MV-4-11 (cell line): ENCODE measurements at places on chromosomes 1 and 21.

- DNase-seq = no peak
Observed at GRCh38 chr1:36855699-36856494, 178.4 kb downstream of the GRIK3 start.

- DNase-seq = no peak
Observed at GRCh38 chr1:60265560-60266535, 192.3 kb upstream of the C1orf87 start.

DNA sequence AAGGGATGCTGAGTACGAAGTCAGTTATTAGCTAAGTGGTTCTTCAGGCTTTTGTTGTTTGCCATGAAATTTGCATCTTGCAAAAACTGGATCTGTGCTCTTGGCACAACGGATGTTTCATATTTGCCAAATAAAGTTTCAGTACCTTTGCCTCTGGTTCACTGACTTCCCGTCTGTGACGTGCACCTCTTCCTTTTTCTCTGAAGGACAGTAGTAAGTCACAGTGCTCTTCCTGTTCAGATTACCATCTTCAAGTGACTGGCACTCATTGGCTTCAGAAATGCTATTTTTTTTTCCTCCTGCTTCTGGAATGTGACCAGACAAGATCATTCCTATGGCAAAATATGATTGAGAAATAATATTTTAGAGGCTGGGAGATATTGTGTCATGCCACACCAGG is 75.9 kb upstream of the GREM2 start:
- no peak for DNase-seq

GRCh38 chr21:35359076-35359475 is 310.0 kb upstream of the RUNX1 start:
- no peak for DNase-seq

- DNase-seq = no peak
Observed at GRCh38 chr1:226946285-226946684, 6.2 kb downstream of the COQ8A start.

DNA sequence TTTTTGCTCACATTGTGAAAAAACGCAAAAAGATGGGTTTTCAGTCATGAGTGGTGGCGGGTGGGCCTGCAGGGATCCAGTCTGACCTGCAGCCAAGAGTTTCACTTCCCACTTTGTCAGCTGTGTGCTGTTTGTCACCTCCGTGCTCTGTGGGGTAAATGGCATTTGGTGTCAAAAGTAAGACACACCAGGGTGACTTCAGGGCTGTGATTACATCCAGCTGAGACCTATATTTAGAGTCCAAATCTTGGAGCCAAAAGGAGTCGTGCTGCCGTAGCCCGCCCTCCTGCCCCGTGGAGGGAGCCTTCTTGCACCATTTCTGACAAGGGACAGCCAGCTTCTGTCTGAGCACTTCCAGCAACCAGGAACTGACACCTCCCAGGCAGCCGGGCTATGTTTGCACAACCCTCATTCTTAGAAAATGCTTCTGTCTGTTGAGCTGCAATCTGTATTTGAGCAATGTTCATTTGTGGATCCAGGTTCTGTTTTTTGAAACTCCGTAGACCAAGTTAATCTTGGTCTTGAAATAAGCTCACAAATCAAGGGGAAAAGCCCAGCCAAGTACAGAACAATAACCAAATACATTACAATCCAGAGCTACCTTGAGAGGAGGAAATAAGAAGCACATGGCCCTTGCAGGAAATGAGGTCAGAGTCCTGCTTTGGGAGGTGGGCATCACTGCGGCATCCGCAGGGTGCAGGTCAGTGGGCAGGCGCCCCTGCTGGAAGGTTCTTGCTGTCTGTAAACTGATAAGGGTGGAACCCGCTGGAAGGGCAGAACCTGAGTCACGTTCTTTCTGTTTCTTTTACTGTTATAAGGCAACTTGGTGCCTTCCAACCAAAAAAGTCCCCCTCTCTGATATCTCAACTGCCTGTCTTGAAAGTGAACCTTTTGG is 14.4 kb downstream of the ABCG1 start:
- peak; percentile 95 for DNase-seq

- DNase-seq = peak; percentile 70
Observed at GRCh38 chr1:183884526-183884925, 79.6 kb downstream of the RGL1 start.

DNA sequence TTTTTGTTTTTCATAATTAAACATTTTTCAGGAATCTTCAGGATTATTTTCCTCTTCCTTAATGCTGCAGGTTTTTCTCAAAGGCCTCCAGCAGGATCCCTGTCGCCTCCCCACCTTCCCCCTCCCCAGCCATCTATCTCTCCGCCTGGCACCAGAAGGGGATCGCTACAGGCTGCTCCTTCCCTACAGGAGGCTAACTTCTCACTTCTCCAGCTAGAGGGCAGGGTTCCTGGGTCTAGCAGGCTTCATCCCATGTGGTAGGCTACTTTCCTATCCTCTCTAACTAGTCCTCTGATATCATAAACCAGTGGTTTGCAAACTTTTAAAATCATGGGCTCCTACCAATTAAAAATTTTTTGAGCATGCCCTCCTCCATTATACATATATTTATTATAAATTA is 104.1 kb downstream of the KCNN3 start:
- DNase-seq = peak; percentile 28

DNA sequence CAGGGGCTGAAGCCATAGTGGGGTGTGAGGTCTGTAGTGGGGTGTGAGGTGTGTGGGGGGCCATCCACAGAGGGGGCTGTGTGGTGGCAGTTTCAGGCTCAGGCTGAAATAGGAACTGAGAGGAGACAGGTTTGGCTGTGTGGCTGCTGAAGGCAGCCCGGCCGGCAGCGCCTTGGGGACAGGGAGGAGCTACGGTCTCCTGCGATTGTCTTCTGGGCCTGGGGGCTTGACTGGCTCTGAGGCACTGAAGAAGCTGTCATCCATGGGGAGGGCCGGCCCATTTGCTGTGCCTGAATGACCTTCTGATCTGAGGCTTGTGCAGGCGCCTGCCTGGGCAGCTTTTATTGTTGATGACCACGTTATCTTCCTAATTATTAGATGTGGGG is 10.0 kb upstream of the TTC34 start:
- no peak for DNase-seq

GRCh38 chr1:165914136-165914798 is 86.9 kb downstream of the UCK2 start:
- DNase-seq = peak; percentile 38

DNA sequence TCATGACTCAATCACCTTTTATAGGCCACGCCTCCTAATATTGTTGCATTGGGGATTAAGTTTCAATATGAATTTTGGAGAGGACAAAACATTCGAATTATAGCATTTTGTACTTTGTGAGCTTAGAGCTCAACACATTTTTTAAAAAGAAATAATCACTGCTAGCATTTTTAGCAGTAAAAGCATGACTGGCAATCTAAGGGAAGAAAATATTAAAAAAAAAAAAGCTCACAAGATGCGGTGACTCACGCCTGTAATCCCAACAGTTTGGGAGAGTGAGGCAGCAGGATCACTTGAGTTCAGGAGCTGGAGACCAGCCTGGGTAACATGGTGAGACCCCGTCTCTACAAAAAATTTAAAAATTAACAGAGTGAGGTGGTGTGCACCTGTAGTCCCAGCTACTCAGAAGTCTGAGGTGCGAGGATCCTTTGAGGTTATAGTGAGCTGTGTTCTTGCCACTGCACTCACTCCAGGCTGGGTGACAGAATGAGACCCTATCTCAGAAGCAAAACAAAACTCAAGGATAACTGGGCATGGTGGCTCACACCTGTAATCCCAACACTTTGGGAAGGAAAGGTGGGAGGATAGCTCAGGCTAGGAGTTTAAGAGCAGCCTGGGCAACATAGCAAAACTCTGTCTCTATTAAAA is 28.8 kb upstream of the DIPK1A start:
- DNase-seq = no peak

DNA sequence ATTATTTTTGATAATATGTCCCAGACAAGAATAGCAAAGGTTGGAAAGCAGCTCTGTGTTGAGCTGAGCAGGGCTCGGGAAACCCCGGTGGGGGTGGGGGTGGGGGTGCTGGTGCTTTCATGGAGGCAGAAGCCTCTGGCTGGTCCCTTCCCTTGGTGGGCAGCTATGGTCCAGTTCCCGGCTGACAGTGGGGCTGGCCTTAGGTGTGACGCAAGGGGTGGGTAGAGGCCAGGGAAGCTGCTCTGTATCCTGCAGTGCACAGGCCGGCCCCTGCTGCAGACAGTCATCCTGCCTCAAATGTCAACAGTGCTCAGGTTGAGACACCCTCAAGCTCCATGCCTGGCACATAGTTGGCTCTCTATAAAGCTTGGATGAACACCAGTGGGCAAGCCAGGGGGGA is 8.9 kb downstream of the ACTL8 start:
- DNase-seq = no peak

GRCh38 chr1:230108580-230108979 is 41.5 kb downstream of the GALNT2 start:
- no peak for DNase-seq

DNA sequence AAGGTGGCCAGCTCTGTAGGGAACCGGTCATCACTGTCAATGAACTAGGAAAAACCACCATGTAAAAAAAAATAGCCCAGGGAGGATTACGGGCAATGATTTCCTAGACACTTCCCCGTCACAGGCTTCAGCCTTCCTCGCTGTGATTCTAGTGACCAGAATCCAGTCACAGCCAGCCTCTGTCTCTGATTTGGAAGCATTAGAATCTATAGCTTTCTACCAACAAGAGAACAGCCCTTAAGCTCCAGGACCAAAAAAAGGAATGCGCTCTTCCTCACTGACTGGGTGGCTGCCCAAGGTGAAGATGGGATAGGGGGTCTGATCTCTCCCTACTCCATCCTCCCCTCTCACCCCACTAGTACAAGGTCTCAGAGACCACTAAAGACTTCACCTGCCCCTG is 67.2 kb downstream of the TEX35 start:
- DNase-seq = no peak

DNA sequence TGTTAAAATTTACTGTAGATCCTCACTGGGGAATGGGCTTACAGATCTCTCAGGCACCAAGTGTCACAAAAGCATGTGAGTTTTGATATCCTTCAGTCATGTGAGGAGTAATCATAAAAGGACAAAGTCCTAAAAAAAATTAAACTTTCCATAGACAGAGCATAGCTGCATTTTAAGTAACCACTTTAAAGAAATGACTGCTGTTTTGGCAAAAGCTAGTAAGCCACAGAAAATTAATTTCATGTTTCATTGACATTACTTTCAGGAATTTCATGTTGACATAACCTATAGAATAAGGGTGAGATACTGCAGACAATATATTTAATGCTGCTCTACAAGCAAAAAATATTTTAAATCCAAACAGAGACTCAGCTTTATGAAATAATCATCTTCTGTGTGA is 156.3 kb downstream of the LYPLAL1 start:
- DNase-seq = no peak

DNA sequence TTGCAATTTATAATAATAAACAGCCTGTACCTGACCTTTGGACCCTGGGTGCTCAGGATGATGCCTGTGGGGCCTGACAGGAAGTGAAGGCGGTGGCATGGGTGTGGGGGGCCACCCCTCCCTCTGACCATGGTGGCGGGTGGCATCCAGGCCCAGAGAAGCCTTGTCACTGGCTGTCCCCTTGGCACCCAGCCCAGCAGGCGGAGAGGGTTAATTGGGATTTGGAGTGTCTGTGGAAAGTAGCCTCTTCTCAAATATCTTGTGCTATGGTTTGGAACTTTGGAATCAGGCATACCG is 20.5 kb downstream of the SOX13 start:
- DNase-seq = no peak

GRCh38 chr1:214425101-214425500 is 126.3 kb downstream of the PTPN14 start:
- no peak for DNase-seq

DNA sequence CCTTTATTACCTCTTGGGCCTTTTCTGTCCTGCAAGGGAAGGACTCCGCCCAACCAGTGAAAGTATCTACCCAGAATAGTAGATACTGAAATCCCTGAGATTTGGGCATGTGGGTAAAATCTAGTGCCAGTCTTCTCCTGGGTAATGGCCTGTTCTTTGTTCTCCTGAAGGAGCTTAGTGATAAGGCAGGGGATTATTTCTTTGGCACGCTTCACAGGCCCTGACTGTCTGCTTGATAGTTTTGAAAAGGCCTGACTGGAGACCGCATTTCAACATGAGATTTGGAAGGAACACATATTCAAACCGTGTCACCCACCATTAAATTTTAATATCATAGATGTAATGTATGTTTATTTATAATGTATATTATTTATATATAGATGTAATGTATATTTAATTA is 48.9 kb downstream of the RASAL2 start:
- no peak for DNase-seq

DNA sequence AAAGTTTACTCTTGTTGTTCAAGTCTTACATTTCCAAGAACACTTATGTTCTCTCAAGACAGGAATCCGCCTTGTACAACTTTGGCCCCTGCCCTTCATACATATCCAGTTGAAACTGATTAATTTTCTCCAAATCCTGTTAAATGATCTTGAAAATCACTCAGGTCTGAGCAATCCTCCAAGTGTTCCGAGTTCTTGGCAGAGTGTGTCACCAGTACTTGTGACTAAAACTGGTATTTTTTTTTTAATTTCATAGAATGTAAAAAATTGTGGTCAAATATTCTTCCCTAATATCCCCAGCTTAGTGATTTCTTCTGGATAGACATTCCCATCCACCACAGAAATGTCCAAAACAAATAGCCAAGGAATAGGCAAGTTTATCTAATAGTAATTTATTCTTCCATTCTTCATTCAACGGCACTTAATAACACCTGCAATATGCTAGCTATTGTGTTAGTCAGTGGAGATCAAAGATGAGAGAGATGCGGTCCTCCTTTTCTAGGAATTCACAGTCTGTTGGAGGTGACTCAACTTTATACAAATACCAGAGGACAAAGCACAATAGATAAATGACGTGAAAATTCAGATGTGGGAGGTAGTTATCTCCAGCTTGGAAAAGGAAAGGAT is 71.4 kb downstream of the DIRAS3 start:
- DNase-seq = no peak

DNA sequence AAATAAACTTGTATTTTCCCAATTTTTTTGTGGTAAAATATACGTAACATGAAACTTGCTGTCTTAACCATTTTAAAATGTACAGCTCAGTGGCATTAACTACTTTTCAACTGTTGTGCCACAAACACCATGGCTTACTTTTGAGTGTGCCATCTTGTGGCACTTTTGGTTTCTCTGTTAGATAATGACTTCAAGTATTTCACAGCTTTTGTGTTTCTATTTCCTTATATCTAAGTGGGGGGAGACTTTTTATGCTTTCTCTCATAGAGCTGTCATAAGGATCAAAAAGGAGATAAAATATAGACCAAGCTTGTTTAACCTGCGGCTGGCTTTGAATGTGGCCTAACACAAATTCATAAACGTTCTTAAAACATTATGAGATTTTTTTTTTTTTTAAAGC is 44.3 kb downstream of the CDC14A start:
- peak; percentile 40 for DNase-seq

- no peak for DNase-seq
Observed at GRCh38 chr21:44399151-44399954, 45.9 kb downstream of the TRPM2 start.

DNA sequence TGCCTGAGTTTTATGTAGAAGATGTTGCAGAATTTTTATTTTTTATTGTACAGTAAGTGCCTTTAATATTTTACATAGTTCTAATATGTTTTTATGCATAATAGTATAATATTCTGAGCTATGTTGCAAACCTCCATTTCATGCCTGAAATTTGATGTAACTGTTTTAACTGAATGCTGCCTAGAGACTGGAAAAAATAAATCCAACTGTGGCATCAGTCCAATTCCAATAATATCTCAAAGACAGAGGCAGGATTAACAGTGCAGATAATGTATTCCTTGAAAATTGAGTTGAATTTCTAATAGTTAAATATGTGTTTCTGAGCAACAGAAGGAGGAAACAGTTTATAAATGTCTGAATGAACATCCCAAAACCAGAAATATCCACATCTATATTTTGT is 61.1 kb upstream of the KIF1B start:
- no peak for DNase-seq
